GM13976 (cell line): ENCODE measurements at places on chromosomes 4 and X.

GRCh38 chrX:132435222-132435621, 53.6 kb downstream of the MBNL3 start:
- no peak for DNase-seq

GRCh38 chr4:26204249-26204825, 116.5 kb upstream of the RBPJ start:
- DNase-seq: no peak

- DNase-seq: no peak
Measured at GRCh38 chr4:38373375-38373774, 290.6 kb upstream of the KLF3 start.

DNA sequence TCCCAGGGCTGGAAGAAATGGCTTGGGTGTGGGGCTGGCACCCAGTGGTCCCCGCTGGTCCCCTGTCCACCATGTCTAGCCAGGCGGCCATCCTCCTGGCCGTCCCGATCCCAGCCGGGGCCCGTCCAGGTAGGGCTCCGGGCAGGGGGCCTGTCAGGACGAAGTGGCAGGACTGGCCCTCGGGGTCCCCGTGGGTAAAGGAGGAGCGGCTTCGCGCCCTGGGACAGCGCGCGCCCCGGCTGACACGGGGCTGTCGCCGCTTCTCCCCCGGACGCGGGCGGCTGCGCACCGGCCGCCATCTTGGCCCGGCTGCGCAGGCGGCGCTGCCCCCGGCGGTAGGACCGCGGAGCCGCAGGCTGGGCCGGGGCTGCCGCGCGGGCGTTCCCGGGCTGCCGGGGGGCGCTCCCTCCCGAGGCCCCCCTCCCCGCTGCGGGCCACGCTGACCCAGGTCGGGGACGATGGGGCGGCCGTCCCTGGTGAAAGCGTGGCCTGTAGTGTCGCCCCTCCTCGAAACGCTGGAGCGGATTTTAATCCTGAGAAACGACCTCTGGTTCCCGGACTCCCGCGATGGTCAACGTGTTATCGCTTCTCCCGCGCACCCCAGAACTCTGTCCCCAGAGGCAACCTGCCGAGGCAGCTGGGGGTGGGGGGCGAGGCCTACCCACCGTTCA, 60.4 kb upstream of the BCOR start:
- DNase-seq: peak; percentile 79

- DNase-seq: no peak
Measured at GRCh38 chrX:71634366-71634765, 16.1 kb upstream of the CXCR3 start.

DNA sequence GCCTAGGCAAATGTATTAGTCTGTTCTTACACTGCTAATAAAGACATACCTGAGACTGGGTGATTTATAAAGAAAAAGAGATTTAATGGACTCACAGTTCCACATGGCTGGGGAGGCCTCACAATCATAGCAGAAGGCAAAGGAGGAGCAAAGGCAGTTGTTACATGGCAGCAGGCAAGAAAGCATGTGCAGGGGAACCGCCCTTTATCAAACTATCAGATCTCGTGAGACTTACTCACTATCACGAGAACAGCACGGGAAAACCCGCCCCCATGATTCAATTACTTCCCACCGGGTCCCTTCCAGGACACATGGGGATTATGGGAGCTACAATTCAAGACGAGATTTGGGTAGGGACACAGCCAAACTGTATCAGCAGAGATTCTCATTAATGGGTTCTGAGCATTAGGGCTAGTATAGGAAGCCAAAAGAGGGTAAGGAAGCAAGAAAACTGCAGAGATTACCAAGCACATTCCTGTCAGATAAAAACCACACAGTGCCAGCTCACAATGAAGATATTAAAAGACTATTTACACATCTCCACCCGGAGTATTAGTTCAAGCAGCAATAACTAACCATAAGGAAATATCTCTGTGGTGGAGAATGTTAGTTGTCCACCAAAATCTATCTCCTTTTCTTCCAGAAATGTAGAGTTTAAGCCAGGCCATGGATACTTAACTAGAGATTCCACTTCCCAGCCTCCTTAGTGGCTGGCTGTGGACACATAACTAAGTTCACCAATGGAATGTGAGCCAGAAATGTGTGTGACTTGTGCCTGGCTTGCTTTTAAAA, 61.2 kb upstream of the HOPX start:
- DNase-seq: no peak

DNA sequence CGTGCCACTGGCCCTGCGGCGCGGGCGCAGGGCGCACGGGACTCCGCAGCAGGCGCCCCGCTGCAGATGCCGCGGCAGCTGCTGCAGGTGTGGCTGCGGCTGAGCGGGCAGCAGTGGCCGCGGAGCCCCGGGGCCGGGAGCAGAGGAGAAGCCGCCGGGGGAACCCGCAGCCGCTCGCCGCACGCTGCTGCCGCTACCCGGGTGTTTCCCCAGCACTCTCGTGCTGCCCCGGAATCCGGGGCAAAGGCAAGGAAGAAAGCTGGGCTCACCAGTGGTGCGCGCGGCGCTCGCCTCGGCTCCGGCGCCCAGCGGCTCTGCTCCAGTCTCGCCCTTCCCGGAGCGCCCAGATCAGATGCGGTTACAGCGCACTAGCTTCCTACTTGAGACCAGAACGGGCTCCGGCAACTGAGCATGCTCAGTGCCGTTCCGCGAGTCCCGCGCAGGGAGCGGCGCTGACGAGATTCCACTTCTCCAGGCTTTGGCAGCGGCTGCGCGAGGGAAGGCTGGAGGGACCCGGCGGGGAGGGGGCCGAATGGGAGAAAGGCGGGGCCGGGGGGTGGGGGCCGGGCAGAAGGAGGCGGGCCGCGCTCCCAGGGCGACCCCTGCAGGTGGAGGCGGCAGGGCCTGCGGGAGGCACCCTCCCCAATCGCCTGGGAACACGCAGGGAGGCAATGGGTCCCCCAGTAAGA, at the start of gene APBB2:
TSS of gene APBB2 (minus strand) at position 407 of the 689 bp plus-strand sequence. CDS start 181,288 bp downstream, outside the sequence.
- peak; percentile 86 for DNase-seq

GRCh38 chrX:39773150-39773549, 324.6 kb downstream of the BCOR start:
- no peak for DNase-seq

GRCh38 chrX:69028761-69029120, 136.5 kb downstream of the PJA1 start:
- no peak for DNase-seq

DNA sequence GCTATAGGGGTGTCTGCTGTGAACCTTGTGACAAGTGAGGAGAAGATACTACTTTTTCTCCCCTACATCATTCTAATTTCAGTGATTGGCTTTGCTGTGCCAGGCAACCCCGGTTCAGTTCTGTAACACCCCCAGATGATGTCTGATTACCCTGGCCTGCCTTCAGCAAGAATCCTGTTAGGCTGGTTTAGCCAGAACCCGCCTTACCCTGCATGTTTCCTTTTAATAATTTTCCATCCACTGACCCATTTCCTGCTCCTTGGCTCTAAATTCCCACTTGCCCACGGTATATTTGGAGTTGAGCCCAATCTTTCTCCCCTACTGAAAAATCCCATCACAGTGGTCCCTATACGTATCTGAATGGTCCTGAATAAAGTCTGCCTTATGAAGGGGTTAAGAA, 46.5 kb upstream of the HPSE start:
- no peak for DNase-seq

DNA sequence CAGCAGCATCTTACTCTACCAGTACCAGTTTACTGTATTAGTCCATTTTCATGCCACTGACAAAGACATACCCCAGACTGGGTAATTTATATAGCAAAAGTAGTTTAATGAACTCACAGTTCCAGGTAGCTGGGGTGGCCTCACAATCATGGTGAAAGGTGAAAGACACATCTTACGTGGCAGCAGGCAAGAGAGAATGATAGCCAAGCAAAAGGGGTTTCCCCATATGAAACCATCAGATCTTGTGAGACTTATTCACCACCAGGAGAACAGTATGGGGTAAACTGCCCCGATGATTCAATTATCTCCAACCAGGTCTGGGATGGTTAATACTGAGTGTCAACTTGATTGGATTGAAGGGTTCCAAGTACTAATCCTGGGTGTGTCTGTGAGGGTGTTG, 69.3 kb downstream of the YIPF6 start:
- no peak for DNase-seq

- no peak for DNase-seq
Measured at GRCh38 chrX:50952406-50952805, 41.9 kb downstream of the BMP15 start.

GRCh38 chr4:180665994-180666824, 1577.0 kb upstream of the TENM3 start:
- peak; percentile 50 for DNase-seq

DNA sequence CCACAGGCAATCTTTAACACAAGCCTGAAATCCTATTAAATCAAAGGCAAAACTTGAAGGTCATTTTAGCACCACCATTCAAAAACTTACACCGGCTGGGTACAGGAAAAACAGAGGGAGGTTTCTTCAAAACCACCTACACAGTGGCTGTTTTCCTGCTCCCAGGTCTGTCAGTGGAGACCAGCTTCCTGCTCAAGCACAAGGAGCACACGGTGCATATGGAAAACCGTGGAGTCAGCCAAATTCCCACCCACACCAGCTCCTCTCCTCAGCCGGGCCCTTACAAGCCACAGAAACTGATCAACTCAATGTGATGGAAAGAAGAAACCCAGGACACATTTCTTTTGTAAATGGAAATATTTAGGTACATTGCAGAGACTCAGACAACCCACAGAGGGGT, 14.3 kb upstream of the FAM241A start:
- DNase-seq: no peak

GRCh38 chr4:132660181-132660580, 488.9 kb upstream of the PCDH10 start:
- DNase-seq: no peak

DNA sequence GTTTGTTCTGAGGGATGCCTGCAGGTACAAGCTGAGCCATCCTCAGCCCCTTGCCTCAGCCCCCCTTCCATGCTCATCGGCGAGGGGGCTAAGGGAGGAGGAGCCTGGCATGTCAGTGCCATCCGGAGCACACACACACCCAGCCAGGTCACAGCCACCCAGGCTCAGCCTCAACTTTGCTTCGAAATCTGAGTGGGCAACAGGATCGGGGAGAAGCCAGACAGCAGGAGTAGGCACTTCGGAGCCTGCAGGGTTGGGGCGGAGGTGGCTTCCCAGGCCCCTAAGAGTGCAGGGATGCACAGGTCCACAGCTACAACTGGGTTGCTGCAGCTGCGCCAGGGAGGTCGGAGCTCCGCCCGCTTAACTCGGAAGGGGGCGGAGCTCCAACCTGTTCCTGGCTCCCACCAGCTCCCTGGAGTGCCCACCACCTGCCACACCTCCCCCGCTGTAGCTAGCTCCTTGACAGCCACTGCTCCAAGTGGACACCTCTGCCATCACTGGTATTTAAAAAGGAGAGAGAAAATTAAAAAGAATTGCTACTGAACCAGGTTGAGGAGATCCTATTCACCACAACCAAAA, 192.9 kb upstream of the GALNT7 start:
- DNase-seq: no peak

- no peak for DNase-seq
Measured at GRCh38 chrX:119240356-119240755, 4.3 kb downstream of the PGRMC1 start.

- DNase-seq: peak; percentile 72
Measured at GRCh38 chr4:924107-925096, 7.7 kb downstream of the GAK start.

DNA sequence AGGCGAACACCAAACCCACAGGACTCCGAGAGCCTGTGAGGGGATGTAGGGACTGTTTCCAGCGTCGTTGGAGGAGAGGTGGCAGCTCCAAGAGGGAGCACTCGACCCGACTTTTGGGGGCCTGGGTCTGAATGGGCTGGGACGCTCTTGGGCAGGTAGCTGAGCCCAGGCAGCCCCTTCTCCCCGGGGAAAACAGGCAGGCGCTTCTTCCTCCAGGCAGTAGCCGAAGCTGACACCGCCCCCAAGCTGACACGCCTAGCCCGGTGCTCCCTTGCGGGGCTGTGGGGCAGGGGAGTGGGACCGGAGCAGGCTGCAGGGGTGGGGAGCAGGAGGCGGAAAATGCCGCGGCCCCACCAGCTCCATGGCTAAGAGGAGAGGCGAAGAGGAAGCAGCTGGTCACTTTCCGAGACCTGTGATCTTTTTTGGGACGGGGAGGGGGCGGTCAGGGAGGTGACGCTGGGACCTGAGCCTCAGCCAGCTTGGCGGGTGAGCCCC, 4.2 kb downstream of the NKX1-1 start:
- no peak for DNase-seq

GRCh38 chr4:16779028-16779675, 119.3 kb downstream of the LDB2 start:
- DNase-seq: no peak

GRCh38 chr4:184262901-184263300, 45.2 kb upstream of the ENPP6 start:
- no peak for DNase-seq

- no peak for DNase-seq
Measured at GRCh38 chr4:183383606-183384005, 60.8 kb upstream of the CDKN2AIP start.

- DNase-seq: no peak
Measured at GRCh38 chrX:111168314-111168713, 72.3 kb downstream of the PAK3 start.

DNA sequence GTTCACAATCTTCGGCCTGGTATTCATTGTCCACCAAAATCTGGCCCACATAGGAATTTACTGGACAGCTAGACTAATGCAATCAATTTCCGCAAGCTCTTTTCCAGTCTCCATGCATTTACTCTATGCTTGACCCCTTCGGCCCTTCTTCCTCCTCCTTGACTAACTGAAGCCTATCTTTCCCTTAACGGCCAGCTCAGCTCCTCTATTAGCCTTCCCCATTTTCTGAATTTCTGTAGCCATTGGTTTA, 1.2 kb upstream of the PHKA2 start:
- no peak for DNase-seq

- DNase-seq: peak; percentile 25
Measured at GRCh38 chr4:16225167-16225862, 956 bp downstream of the TAPT1 start.

DNA sequence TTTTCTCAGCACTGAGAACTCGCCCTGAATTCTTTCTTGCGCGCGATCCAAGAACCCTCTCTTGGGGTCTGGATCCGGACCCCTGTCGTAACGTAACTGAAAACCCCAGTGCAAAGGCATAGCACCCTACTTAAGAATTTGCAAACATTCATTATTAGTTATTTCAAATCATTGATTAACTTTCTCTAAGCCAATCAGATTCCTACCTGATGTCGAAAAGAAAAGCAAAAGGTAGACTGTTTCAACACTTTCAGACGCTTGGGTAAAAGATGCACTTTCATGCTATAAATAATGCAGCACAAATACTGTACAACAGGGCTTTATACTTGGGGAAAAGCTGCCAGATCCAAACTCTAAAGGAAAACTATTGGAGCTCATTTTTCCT, 817 bp upstream of the WDR19 start:
- DNase-seq: no peak

DNA sequence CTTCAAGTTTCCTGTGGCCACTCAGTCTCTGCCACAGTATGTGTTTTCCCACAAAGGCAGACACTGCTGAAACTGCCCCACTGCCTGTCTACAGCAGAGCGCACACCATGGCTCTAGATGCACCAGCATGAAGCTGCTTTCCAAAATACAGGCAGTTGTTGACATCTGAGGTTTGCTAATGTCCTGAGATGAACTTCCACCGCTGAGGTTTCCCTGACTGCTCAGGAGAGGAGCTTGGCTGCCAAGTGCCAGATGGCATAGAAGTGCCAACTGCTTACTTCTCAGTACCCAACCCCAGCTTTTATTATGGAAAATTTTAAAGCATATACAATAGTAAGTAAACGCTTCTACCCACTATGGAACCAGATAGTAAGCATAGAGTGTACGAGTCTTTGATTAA, 61.0 kb upstream of the EXOC1L start:
- DNase-seq: no peak

- DNase-seq: no peak
Measured at GRCh38 chrX:68912113-68912512, 83.3 kb downstream of the EFNB1 start.
